ENCODE measurements at places on chromosomes 2 and 18.

GRCh38 chr2:2581331-2582159 is 250.5 kb upstream of the MYT1L start:
- no peak for DNase-seq

DNA sequence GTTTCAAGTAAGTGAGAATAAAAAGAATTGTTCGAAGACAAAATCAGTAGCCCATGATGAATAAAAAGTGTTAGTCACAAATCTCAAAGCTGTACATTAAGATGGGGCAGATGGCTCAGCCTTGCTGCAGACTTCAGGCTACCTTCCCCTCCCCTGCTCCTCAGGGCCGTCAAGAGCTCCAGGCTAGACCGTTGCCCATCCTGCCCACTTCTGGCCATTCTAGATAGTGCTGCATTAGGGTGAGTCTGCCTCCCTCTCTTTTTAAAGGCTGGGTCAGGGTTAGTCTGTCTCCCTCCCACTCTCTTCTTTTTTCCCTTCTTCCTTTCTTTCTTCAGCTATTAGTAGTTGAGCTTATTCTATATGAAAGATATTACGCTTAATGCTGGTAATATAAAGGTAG is 86.0 kb downstream of the MAPRE2 start:
- no peak for DNase-seq

DNA sequence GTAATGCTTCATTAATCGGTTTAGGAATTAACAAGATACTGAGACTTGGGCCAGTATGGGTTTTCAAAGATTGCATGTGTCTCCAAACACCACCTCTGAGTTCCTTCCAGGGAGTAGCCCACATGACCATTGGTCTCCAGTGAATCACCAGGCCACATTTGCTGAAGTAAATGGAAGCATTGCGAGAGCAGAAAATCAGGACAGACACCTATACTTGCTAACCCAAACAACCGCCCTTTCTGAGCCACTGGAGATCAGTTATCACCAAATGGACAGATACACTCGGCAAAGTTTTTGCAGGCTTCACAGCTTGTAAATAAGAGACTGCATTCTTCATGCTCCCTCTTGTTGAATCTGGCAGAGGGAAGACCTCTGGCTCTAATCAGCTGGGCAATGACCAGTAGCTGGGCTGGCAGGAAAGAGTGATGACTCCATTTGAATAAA is 40.9 kb downstream of the GATA6 start:
- no peak for DNase-seq

- no peak for DNase-seq
Measured at GRCh38 chr18:55744206-55744605, 156.2 kb upstream of the TCF4 start.

- no peak for DNase-seq
Measured at GRCh38 chr2:220152281-220152935, 525.0 kb downstream of the SLC4A3 start.

DNA sequence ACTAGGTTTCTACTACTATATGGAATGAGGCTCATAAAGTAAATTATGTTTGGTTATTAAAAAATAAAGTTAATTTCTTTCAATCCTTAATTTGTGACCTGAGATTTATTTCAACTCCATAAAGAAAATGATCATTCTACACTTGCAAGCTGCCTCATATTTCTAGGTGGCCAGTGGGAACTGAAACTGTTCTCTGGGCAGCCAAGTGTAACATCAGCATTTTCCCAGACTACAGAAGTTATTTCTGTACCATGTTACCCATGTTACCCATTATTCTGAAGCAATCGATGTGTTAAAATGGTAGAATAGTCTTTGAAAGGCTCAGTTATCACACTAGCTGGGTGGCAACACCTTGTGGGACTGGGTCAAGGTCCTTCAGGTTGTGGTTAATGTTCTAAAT is 139.3 kb upstream of the FBXO11 start:
- DNase-seq, result no peak
